ENCODE measurements at places on chromosomes 3 and 15. TPM values are rescaled to one million over a fixed set of nuclear protein-coding genes. Genes with fewer than 3 reads are reported as not detected.

GRCh38 chr3:102398176-102398575 lies 36.6 kb upstream of the ZPLD1 start:
- no peak for DNase-seq

The ELL3 gene
- 0.26 TPM for total RNA-seq

The POC1A gene
- total RNA-seq = 35.3 TPM

DNA sequence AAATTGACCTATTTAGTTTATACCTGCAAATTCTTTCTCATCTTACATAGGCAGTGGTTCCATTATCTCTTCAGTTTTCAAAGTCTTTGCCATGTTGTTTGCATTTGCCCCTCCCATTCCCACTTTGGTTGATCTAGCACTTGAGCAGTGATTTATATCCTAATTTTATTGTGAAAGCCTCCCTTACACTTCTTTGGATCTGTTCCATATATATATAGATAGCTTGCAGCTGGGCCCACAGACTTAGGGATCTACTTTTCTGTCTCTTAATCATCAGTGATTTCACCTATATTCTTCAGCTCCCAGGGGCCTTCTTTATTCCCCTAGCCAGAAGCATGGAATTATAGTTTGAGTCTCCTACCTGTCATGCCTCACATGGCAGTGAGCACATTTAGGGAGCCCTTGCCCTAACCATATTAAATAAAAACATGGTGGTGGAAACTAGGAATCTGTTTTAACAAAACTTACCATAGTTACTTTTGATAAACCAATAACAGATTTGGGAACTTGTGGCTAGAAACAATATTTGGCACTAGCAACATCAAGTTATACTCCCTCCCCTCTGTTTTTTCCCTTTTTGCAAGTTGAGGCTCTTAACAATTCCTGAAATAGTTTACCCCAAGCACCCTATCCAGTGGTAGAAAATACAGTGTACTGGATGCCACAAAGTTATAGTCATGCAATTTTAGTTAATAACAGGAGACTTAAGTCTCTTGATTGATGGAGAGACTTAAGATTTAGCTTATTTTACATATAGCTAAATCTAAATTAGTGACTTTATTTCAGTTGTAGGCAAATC lies 41.7 kb downstream of the ARIH1 start:
- DNase-seq = no peak

DNA sequence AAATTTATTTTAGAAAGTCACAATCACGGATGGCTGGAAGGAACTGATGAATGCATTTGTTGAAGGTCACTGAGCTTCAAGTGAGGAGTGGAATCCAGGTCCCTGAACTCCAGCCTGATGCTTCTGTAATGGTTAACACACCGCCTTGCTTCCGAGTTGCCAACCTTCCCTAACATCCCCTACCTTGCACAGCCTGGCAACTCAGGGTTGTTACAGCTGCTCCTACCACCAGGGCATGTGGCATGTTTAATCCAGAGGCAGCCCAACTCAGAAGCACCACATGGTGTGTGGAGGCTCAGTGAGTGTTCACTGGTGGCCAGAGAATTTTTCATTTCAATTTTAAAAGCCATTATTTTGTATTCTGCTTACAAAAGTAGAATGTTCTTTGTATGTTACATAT lies 4.9 kb downstream of the TM2D3 start:
- no peak for DNase-seq

- no peak for DNase-seq
These were observed 163.1 kb downstream of the PLCL2 start for GRCh38 chr3:17047894-17048293.

The CDC25A gene
- 76.7 TPM for total RNA-seq

The GOLGA6B gene
- not detected for total RNA-seq

DNA sequence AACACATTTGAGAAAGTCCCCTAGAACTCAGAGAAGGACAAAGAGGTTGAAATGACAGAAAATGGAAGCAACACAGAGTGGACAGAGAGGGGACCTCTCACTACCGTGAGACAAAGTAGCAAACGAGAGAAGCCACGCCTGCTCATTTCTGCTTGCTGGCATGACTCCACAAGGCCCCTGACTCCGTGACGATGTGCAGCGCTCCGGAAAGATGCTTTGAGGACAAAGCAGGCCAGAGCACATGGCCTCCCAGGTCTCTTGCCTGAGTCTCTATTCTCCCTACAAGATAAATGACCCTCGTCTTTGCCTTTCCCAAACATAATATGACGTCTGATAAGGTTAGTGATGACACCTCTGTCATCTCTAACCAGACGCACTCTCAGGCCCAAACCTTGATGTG lies 63.8 kb upstream of the CTSH start:
- DNase-seq = no peak

DNA sequence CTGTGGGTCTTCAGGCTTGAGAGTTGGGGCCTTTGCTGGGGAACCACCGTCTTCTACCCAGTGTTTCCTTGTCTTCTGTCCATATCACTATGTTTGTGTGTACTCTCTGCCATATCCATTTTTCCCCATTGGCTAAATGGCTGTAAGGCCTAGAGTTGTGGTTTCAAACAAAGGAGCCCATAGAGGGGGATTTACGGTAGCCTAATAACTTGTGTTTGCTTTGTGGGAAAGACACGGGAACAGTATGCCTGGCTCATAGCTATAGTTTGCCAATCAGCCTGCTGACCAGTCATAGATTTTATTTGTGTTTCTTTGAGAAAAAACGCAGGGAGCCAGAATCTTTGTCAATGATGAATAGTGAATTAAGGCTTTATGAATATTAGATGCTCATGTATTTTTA lies 554.8 kb downstream of the NAALADL2 start:
- no peak for DNase-seq

- DNase-seq = no peak
These were observed 20.4 kb downstream of the COLQ start for GRCh38 chr3:15501126-15501525.

DNA sequence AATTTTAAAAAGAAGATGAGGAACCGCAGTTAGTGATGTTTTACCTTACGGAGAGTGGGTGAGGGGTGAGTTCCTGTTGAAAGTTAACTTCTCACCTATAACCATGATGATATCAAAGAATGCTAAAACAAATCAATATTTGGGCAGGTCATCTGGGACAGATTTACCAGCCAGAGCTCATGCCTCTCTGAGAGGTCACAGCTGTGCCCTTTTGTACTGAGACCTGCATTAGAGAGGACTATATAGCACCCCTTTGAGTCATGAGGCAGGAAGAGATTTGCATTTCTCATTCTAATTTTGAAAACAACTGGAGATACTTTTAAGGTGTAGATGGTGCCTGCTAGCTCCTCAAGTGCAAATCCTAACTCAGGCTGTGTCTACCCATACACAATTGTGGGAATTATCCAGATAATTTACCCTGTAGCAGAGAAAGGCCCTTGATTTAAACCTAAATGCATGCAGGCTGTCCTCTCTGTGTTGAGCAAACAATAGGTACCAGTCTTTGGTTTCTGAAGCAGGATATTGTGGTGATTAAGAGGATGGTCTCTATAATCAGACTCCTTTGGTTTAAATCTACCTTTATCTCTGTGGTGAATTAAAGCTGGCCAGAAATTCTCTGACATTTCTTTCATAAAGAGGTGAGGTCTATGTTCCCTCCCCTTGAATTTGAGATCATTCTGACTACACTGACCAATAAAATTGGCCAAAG lies 5.8 kb upstream of the TM4SF4 start:
- DNase-seq = no peak

The IMPG2 gene
- total RNA-seq = 0.45 TPM

- no peak for DNase-seq
These were observed 132.3 kb downstream of the LMLN start for GRCh38 chr3:198092276-198092675.

DNA sequence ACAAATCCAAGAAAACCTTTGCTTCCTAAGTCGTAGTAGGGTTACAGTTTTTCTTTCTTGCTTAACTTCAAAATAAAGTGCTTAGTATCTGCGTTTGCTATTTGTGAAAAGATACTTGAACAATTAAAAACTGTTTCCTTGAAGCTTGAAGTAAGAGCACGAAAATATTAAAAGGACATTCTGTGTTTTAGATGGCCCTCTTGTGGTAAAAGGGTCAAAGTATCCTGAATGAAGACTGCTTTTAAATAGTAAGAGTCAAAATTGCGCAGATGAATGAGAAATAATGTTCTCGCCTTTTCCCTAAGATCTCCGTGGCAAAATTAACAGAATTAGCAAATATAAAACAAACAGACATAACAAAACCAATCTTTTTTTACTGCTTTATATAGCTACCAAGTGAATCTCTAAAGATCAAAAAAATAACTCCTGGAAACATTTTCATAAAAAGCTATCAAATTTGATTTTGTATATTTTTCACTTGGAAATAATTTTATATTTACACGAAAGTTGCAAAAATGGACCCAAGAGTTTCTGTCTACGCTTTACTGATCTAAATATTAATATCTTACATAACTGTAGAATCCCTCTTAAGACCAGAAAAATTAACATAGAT lies 175.4 kb downstream of the MBNL1 start:
- no peak for DNase-seq

- peak; percentile 16 for DNase-seq
These were observed 4.1 kb downstream of the LOXL1 start for GRCh38 chr15:73930371-73930770.

The EPHB1 gene
- 0.59 TPM for total RNA-seq

The TNIK gene
- total RNA-seq = 48.5 TPM

DNA sequence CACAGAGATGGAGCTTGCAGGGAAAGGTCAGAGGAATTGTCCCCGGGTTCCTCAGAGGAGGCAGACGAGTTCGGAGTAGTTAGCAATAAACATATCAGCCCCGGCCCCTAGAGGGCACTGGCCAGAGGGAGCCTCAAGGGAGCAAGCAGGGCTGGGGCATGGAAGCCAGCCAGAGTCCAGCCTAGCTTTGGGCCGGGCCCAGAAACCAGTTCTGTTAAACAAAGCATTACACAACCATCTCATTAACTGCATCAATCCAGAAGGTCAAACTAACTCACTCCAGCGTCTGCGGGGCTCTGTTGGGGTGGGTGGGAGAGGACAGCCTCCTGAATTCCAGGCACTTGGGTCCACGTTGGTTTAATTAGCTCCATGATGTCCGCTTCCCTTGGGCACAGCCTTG lies 41.0 kb upstream of the IREB2 start:
- no peak for DNase-seq

DNA sequence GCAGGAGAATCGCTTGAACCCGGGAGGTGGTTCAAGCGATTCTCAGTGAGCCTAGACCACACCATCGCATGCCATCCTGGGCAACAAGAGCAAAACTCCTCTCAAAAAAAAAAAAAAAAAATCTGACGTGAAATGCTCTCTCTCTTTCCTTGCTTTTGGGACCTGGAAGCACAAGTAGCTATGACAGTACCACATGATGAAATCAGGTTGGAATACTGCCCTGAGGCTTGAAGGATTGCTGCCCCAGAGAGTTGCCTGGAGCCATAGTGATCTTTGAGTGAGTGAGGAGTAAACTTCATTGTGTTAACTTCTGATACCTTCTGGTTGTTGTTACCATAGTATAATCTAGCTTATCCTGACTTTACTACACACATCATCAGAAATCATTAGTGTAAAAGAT lies 23.3 kb downstream of the AKAP13 start:
- no peak for DNase-seq

- no peak for DNase-seq
These were observed 143.4 kb downstream of the WNT5A start for GRCh38 chr3:55343486-55344357.

DNA sequence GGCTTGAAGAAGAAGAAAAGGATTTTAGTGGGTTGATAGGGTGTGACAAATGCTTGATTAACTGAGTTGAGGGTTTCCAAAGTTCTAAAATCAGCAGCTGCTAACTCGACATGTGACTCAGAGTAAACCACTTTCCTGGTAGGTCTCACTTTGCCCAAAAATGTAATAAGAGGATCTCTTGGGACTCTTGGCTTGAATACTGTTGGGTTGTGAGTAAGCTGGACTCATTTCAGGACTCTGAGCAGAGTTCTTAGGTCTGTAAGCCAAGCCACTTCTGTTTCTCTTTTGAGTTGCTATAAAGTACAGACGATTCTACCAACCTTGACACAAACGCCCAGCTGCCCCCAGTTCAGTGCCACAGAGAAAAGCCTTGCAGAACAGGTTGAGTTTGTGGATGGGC lies 241.1 kb downstream of the ZNF621 start:
- DNase-seq = no peak

DNA sequence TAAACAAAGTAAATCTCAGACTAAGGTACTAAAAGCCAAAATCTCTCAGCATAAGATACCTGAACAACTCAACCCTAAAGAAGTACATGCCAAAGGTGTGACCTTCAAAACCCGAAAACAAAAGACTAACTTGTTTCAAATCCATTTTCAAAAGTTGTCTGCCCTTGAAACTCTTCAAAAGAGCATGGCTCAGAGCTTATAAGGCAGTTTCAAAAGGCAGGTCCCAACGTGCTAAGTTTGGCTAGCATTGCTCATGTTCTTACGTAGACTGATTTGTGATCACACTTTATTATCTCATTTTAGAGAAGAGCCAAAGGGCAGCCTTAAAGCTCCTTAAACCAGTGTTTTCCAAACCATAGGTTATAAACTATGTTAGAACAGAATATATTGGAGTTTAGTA lies 112.2 kb downstream of the FEZF2 start:
- DNase-seq = no peak

- DNase-seq = no peak
These were observed 188.6 kb downstream of the CHL1 start for GRCh38 chr3:385151-385550.

DNA sequence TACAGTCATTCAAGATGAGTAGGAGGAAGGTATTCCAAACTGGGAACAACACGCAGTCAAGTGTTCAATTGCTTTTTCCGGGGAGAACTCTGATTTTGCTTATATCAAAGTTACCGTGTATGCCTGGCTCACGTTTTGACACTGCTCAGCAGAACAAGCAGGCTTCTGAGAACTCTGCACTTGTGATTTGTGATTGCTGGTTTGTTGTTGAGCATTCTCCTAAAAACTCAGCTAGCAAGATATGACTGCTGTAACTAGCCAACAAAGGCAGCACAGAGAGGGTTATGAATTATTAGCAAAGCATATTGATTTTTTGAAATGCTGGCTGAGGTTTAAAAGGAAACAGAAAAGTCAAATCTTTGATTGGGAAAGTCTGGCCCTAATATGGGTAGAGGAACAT lies 151.7 kb downstream of the ZPLD1 start:
- no peak for DNase-seq

- DNase-seq = no peak
These were observed 568.7 kb upstream of the UBE2E2 start for GRCh38 chr3:22634433-22634832.

The ATP13A5 gene
- not detected for total RNA-seq

- no peak for DNase-seq
These were observed 45.1 kb downstream of the APH1B start for GRCh38 chr15:63322541-63322940.

DNA sequence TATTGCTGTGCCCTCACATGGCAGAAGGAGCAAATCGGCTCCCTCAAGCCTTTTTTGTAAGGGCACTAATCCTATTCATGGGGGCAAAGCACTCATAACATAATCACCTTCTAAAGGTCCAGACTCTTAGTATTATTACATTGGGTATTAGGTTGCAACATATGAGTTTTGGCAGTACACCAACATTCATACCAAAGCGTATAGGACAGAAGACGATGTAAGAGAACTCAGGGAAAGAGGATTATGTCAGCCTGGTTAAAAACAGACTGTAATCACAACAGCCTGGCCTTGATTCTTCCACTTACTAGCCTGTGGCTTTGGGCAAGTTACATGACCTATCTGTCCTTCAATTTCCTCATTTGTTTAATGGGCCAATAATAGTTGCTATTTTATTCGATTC lies 828.5 kb upstream of the NECTIN3 start:
- no peak for DNase-seq

GRCh38 chr3:165254812-165255211 lies 58.6 kb upstream of the SLITRK3 start:
- no peak for DNase-seq

All from natural killer cell treated with Interleukin-12 subunit alpha and Interleukin-12 subunit beta and Interleukin-15 and Interleukin-18, amount 100 ng/mL, for 72 hours (primary cell).